ENCODE measurements at places on chromosomes 3 and 15.

DNA sequence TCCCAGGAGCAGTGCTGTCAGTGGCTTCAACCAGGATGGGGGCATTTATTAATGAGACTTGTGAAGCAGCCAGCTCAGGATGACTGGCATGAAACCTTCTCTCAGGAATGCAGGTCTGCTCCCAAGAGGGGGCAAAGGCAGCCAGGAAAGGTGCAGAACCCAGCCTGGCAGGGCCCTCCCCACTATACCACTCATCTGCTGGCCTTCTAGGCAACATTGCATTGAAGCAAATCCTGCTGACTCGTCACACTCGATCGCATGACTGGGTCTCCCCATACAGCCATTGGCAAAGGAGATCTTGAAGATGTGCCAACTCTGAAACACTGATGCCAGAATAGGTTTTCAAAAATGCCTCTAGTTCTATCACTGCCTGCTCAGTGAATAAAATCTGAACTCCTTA lies 65.7 kb upstream of the CMTM7 start:
- no peak for DNase-seq

DNA sequence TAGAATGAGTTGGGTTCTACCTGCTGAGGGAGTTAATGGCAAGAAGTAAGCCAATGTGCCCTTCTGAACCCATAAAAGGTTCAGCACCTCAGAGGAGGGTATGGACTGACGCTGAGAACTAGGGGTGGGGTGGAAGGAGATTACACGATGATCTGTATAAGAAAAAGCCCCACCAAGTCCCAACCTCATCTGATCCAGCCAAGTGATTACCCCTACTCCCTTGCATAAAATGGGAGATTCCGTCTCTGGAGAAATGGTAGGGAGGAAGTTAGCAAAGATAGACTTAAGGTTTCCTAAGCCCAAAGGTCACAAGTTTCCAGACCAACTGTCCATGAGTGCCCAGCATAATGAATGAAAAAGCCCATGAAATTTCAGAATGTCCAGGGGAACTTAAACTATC lies 7.1 kb upstream of the DVL3 start:
- no peak for DNase-seq

- no peak for DNase-seq
Measured at GRCh38 chr15:77840991-77841775, 208.5 kb upstream of the LINGO1 start.

- no peak for DNase-seq
Measured at GRCh38 chr3:126473292-126474168, 2.2 kb downstream of the ZXDC start.

- DNase-seq: no peak
Measured at GRCh38 chr15:63490345-63491034, 13.9 kb upstream of the USP3 start.

DNA sequence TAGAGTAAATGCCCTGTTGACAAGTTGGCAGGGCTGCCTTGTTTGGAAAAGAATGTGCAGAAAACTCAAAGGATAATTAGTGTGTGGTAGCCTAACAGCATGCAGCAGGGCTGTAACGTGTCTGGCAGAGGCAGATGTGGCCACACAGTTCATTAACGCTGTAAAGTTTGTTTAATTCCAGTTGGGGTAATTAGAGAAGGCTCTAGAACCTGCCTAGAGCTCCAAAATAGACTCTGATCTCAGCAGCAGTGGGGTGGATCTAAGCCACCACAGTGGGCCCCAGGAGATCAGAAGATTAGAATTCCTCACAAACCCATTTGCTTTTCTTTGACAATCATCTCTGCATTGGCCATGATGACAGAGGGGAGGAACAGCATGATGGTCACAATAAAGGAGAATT lies 65.1 kb upstream of the LEKR1 start:
- DNase-seq: no peak

- no peak for DNase-seq
Measured at GRCh38 chr15:99651023-99651807, 82.0 kb downstream of the LYSMD4 start.

- DNase-seq: no peak
Measured at GRCh38 chr15:39247574-39247973, 333.3 kb upstream of the THBS1 start.

DNA sequence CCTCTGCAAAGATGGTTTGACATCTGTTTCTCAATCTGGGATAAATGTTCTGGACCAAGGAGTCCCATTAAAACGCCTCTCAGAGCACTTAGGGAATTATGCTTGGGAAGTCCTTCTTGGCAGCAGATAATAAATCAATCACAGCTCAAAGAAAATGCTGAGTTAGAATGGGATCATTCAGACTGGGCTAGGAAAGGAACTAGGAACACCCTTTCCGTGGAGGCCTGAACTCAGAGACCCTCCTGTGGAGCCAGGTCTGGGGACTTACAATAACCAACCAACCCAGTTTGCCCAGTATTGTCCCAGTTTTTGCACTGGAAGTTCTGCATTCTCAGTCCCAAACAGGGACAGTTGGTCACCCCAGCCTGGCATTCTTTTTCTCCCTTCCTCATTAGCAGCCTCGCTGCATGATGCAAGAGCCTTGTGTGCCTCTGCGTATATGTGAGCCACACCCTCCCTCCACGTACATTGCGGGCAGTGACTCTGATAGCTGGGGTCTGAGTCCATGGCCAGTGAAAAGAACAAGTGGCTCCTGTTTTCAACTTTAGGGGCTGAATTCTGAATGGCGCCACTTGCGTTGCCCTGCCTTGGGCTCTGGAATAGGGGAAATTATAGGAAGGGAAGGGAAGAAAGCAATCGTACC lies 88.7 kb downstream of the SEMA5B start:
- DNase-seq: no peak

DNA sequence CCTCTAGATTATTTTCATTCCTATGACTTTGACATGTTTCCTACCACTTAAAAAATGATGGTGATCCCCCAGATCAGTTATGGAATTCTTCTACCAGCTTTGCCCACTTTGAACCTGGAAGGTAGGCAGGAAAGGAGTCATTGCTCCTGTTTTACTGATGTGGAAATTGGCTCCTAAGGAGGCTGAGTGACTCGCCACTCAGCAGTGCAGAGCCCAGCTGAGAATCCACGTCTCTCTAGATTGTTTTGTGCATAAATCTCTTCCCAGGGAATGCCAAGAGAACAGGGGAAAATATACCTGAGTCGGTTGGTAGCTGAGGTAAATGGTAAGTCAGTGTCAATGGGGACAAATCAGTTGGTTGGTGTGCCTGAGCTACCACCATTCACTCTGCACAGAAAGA lies 4.7 kb downstream of the LTF start:
- DNase-seq: no peak

GRCh38 chr15:93036951-93037819 lies 51.8 kb downstream of the RGMA start:
- DNase-seq: no peak

DNA sequence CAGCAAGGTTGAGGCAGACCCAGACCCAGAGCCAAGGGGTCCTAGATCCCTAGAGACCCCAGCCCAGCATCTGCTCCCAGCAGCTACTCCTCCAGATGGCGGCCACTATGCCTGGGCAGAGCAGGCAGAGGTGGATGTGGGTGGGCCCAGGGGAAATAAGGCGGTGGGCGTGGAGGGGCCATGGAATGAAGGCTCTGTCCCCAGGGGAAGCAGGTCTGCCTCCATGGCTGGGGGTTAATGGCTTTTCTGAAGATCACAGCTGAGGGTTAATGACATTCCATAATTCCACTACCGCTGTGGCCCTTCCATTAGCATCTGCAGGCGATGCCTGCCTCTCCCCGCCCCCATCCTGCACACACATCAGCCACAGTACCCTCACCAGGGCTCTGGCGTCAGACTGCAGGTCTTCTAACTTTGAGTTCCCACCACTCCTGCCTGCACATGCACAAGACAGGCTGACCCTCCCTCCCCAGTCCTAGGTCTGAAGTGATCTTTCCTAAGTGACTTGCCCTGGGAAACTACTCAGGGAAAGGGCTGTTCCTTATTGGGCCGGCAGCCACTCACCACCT lies 41.2 kb downstream of the CCDC33 start:
- DNase-seq: no peak

DNA sequence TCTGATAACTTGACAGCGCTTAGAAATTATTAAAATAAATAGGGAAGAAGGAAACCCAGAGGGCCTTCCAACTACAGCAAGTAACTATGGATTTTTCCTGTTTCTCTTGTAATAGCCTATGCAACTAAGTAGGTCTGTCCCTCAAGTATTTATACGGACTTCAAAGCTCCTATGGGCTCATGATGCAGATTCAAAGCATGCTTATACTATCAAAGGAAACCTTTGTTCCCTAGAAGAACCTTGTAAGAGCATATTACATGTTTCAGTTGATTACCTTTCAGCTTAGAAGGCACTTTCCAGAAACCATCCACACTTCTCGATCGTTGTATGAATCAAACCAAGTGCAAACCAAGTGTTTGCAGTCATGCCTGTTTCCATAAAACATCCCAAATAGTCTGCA lies 158.8 kb downstream of the ALCAM start:
- DNase-seq: no peak

Measured in activated T-helper 1 cell treated with anti-CD3 and anti-CD28 coated beads, Interleukin-2, amount 50 U/mL, for 16 hours (primary cell).